Stimulated activated CD8-positive, alpha-beta memory T cell treated with anti-CD3 and anti-CD28 coated beads, Interleukin-4, amount 100 ng/mL, for 1 hour (primary cell): ENCODE measurements at places on chromosomes 7 and 10.

DNA sequence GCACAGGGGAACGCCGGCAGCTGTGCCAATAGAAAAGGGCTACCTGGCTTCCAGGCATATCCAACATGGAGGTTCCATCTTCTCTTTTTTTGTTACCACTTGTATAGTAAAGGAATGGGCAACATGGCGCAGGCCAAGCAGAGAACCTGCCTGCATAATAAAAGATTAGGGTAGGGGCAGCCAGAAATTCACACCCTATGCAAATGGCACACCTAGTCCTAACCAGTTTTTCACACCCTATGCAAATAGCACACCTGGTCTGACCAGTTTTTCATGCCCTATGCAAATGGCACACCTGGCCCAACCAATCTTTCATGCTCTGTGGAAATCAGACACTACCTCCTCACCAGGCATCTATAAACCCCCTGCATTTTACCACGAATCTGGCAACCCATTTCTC is 369.5 kb downstream of the IPMK start:
- no peak for DNase-seq

GRCh38 chr7:23530405-23530804 is 1.4 kb downstream of the TRA2A start:
- peak; percentile 16 for DNase-seq

- no peak for DNase-seq
These were observed 680 bp downstream of the C7orf57 start for GRCh38 chr7:48035967-48036478.

GRCh38 chr10:63563623-63564022 is 42.4 kb downstream of the REEP3 start:
- no peak for DNase-seq

GRCh38 chr7:68176974-68177373 is 1180.3 kb downstream of the TYW1 start:
- DNase-seq: no peak

DNA sequence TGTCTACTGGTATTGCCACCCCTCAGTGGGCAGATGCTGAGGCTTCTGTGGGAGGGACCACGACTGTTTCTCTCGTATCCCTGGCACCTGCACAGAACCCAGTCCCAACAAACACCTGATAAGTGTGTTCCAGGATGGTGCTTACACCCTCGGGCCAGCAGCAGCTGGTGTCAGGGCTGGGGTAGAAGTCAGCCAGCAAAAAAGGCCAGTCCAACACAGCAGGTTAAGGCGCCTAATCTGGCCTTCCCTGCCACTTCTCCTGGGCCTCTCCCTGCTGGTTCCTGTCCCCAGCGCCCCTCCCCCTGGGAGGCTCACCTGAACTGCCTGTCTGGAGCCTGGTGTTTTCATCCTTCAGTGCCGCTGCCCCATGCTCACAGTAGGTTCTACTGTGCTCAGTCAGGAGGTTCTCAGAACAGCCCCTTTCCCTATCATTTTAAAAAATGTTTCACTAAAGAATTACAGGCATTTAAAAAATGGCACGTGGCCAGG is 20.0 kb downstream of the PODXL start:
- DNase-seq: no peak

DNA sequence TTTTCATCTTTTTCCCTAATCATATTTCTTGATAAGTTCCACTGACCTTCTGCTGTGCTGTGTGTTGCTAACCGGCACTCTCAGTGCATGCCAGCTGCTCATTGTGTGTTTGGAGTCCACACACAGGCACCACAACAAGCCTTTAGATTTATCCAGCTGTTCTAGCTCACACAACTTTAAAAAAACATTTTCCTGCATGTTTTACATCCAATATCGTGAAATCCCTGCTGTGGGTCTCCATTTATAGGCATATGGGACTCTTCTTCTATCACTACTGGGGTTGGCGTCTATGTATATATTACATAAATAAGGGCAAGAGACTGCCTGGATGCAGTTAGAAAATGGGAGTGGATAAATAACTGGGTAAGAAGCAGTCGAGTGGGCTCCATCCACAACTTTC is 183.6 kb upstream of the ADARB2 start:
- DNase-seq: no peak

- no peak for DNase-seq
These were observed 169.0 kb downstream of the MAD1L1 start for GRCh38 chr7:2063563-2064260.

DNA sequence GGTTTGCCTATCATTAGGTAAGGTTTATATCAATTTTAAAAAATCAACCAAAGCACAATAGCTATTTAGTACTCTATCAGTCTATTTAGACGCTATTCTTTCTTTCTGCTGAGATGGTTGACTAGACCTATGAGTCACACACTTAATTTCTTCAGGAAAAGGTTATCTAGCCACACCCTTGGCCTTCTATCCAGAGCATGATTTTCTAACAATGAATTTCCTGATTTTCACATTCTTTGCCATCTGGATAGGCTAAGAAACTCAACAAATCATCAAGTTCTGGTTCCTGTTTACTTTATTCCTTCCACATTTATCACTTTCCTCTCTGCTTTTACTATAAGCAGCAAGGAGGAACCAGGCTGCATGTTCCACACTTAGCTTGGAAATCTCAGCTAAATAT is 8.1 kb downstream of the PRPS1L1 start:
- no peak for DNase-seq

- peak; percentile 59 for DNase-seq
These were observed 11.9 kb downstream of the SSC4D start for GRCh38 chr7:76397409-76398183.

- no peak for DNase-seq
These were observed 26.3 kb upstream of the AMZ1 start for GRCh38 chr7:2661602-2662272.

DNA sequence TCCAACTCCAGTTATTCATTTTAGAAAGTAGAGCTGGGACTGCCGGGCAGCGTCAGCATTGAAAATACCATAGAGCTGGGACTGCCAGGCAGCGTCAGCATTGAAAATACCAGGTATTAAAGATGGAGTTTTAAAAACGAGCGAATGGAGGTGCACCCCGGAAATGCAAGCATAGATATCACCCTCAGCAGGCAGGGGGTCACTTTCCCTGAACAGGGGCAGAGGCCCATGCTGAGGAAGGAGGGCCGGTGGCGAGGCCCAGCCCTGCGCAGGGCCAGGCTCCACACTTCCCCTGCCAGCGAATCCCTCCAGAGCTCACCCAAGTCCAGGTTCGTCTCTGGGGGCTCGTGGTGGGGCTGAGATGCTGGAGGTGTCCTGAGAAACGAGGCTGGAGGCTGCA is 84.8 kb upstream of the DIP2C start:
- DNase-seq: no peak

DNA sequence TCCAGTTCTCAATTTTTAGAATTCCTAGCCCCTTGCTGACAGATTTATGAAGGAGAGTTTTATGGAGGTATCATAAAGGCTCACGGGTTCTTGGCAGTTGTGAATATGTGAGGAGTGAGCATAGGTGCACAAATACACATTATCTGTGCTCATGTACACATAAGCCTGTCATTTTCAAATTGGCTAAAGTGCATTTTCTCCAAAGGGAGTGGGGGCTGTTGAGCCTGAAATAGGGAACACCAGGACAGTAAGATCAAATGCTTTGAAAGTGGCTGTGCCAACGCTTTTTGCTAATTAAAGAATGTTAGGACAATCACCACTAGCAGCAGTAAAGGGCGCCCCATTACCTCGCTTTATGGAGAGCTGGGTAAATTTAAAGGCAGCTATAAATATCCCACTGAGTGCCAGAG is 8.3 kb upstream of the LRRC4 start:
- DNase-seq: no peak

DNA sequence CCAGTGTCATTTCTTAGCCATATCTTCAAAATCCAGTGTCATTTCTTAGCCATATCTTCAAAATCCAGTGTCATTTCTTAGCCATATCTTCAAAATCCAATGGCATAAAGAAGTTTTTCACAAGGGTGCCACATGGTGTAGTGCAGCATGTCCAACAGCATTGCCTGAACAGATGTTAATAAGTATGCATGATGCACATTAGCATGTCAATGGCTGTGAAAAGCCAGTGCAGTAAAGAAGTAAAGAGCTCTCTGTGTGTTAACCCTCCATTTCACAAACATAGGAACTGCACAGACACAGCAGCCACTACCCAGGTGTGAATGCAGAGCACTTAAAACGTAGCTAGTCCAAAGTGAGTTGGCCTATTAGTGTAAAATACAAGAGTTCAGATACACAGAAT is 89.8 kb downstream of the GNAI1 start:
- DNase-seq: no peak

- DNase-seq: no peak
These were observed 20.6 kb downstream of the BBIP1 start for GRCh38 chr10:110898391-110898790.

- DNase-seq: no peak
These were observed 616.3 kb upstream of the IGFBP3 start for GRCh38 chr7:46537191-46537905.

DNA sequence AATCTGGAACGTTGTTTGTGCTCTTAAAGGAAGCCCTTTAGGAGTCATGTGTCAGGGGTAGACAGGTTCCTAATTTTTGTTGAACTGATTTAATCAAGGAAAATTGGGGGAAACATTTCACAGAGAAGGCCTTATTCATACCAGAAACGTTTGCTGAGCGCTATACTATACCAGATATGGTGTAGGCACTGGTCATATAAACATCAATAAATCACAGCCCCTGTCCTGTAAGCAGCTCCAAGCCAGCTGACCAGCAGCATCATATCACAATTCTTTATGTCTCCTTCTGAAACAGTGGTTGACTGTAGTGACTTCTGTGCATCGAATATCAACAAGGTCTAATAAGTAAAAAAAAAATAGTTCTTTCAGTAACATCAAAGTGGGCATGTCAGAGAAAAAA is 1.1 kb downstream of the TMEM178B start:
- no peak for DNase-seq

DNA sequence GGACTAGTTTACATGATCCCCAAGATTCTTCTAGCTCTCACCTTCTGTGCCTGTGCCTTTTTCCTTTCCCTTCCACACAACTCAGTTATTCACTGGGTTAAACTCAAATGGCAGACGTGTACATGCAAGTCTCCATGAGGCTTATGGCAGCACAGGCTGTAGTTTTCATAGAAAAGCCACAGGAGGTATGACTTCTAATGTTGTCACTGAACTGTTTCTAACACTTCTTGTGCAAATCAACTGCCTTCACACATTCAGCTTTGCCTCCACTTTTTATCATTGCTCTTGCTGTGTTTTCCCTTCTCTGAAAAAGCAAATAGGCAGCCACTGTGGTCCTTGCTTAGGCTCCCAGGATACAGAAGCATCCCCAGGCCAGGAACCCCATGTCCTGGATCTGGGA is 5.3 kb upstream of the GIMAP5 start:
- no peak for DNase-seq

- DNase-seq: no peak
These were observed 57.1 kb upstream of the NPTX2 start for GRCh38 chr7:98559958-98560357.

- DNase-seq: no peak
These were observed 29.0 kb downstream of the RASGEF1A start for GRCh38 chr10:43237631-43238446.

GRCh38 chr10:22825841-22826240 is 102.0 kb upstream of the ARMC3 start:
- no peak for DNase-seq

- no peak for DNase-seq
These were observed 1.0 kb downstream of the ACSL5 start for GRCh38 chr10:112374724-112375541.

GRCh38 chr7:26331113-26331512 is 39.5 kb downstream of the SNX10 start:
- no peak for DNase-seq

DNA sequence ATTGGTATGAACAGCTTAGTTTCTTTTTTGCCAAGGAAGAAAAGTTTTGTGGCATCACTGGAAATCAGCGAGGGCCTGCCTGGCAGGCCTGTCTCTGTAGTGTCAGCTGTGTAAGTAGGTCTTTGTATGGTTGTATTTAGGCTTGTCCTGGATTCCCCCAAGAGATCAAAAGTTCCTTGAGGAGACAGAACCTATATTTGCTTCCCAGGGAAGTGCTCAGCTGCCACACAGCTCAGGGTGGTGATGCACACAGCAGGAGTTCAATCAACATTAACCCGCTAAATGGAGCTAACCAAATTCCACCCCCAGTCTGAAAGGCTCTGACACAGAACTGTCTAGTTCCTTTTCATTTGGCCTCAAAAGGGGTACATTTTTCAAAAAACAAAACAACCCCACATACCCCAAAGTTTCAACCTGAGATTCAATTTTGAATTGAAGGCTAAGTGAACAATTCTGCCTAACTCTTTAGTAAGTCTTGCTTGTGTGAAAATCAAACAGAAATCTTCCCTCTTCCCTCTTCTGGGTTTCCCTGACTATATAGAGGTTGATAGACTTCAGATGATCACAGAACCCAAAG is 124.4 kb downstream of the CLEC2L start:
- DNase-seq: no peak

DNA sequence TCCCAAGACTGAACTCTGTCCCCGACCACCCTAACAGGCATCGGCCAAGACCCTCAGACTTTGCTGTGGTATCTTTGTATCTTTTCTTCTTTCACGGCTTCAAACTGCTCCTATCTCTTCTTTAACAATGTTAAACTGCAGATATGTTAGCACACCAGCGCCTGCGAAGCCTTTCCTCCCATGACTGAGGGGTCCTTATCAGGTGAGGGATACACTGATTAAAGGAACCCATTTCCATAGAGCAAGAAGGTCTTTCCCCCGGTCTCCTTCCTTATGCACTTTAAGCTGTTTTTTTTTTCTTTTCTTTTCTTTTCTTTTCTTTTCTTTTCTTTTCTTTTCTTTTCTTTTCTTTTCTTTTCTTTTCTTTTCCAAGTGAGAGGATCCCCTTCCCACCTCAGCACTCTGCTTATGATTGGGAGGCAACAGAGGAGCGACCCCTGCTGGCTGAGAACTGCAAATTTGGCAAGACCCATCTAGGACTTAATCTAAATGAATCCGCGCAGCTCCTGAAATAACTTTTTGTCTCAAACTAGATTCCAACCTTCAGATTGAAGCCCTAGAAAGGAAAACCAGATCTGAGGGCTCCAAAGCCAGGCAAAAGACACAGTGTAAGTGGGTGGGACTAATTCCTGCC is 109.9 kb downstream of the ITGB8 start:
- DNase-seq: no peak

GRCh38 chr10:77685432-77685831 is 47.8 kb upstream of the KCNMA1 start:
- DNase-seq: no peak

GRCh38 chr7:135827391-135827790 is 78.8 kb upstream of the FAM180A start:
- DNase-seq: no peak

DNA sequence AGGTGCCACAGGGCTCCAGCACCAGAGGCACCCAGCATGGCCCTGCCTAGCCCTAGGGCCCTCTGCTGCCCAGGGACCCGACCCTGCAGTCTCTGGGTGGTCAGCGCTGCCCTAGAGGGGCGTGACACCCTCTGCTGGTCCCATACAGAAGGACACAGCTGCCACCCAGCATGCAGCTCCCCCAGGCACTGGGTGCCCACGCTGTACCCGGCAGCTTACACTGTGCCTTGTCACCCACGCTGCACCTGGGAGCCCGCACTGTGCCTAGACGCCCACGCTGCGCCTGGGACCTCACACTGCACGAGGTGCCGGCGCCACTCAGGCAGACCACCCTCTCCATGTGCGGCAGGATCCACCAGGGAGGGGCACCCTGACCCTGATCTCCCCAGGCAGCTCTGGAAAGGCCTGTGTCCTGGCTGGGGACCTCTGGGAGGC is 55.2 kb downstream of the PWWP2B start:
- no peak for DNase-seq
